ENCODE measurements at places on chromosomes 1 and 21.

- DNase-seq, result no peak
Measured at GRCh38 chr1:9459816-9460407, 79.4 kb upstream of the SLC25A33 start.

- no peak for DNase-seq
Measured at GRCh38 chr1:241408170-241408569, 51.2 kb upstream of the RGS7 start.

DNA sequence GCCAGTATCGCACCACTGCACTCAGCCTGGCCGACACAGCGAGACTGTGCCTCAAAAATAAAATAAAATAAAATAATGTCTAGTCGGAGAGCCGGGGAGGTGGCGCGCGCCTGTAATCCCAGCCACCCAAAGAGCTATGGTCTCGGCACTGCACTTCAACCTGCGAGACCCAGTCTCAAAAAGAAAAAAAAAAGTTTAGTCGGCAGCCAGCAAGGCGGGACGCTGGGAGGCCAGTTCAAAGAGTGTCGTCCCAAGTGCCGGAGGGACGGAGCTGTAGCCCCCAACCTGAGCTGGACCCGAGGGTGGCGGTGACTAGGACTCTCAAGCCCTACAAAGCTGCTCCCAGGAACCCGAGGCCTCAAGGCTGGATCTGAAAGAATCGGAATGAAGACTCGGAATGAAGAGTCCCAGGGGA is 632 bp upstream of the FALEC start:
- DNase-seq, result no peak

DNA sequence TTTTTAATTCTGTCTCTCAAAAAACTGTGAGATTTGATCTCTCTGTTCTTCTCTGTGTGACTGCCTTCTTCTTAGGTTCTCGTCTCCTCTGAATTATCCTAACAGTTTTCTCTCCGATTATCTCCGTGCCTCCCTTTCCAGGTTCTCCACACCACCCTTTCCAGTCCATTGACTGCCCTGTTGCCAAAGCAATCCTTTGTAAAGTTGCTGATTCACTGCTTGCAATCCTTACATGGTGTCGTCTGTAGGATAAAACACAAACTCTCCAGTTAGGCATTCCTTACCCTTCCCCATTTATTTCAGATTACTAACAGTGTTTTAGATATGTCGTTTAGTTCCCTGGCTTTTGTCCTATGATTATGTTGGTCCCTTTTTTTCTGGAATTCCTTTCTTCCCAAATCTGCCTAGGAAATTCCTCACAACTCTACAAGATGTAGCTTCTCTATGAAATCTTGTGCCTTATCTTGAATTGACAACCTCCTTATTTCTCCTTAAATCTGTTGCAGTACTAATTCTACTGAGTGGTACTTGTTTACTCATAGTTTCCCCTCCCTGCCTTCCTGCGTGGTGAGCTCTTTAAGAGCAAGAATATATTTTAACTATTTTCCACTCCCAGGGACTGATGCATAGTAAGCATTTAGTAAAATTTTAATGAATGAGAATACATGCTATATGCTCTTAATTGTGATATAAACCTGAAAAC is 22.3 kb downstream of the RCOR3 start:
- no peak for DNase-seq

GRCh38 chr1:55347866-55348265 is 132.7 kb upstream of the USP24 start:
- DNase-seq, result no peak

GRCh38 chr1:192598589-192598988 is 23.0 kb downstream of the RGS1 start:
- DNase-seq, result no peak

DNA sequence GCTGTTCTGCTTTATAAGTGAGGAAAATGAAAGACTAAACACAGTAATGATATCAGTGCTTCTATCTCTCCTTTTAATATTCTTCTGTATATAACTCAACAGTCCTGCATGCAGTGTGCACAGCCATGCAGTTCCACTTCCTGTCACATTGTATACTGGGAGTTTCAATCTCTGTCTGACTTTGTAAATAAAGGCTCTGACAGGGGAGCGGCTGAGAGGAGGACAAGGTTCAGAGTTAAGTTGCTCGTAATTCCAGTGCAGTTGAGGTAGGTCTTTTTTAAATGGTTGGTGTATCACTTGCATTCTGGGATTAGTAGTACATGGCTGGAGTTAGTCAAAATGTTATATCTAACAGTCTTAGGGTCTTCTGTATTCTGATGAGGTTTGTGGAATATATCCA is 264.5 kb downstream of the OLFM3 start:
- no peak for DNase-seq

Measured in kidney capillary endothelial cell (primary cell).